ENCODE measurements at places on chromosomes 3 and 15.

- no peak for DNase-seq
Measured at GRCh38 chr3:57391767-57392166, 99.3 kb upstream of the ASB14 start.

GRCh38 chr15:77650265-77650664, 17.6 kb upstream of the LINGO1 start:
- no peak for DNase-seq

DNA sequence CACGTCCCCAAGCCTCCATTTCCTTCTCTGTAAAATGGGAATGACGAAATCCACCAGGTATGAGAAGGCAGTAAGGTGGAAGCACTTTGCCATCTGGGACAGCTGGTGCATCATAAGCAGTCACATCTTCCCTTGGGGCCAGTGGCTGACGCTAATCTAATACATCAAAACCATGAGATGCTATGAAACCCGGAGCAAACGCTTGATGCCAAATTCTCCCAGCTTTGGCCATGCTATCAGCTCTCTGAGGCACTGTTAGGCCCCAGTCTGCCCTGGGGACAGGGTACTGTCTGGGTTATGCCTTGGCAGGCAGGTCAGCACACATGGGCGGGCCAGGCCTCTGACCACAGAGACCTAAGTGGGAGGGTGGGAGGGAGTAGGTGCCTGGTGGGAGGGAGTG, 66.1 kb downstream of the ADAMTS17 start:
- DNase-seq: no peak

DNA sequence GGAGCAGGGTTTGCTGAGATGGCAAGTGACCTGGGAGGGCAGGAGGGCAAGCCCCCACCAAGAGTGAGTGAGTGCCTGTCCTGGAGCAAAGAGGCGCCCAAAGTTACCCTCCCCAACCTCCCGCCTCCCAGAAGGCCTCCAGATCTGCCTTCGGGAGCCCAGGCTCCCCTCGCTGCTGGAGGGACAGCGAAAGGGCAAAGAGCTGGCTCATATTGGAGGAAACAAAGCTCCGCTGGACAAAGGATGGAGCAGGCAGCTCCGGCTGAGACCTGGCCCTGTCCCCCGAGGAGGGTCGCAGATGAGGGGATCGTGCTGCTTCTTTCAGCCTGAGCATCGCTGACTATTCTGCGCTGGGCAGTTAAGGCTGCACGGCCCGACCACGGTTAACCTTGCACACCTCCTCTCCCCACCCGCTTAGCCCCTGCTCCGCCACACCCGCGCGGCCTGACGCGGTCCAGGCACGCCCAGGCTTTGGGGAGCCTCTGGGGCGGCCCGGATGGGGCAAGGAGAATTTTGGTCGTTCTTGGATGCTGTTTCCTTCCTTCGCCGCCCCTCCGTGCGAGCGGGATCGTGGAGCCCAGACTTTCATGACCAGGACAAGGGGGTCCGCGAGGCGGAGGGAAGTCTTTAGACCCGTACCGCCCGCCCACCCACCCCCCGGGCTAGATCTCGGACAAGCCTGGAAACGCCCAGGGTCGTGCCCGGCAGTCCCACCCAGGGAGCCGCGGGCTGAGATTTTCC, 651 bp downstream of the PLCD1 start:
- DNase-seq: no peak

- DNase-seq: no peak
Measured at GRCh38 chr3:78427303-78427702, 1340.5 kb downstream of the ROBO1 start.

DNA sequence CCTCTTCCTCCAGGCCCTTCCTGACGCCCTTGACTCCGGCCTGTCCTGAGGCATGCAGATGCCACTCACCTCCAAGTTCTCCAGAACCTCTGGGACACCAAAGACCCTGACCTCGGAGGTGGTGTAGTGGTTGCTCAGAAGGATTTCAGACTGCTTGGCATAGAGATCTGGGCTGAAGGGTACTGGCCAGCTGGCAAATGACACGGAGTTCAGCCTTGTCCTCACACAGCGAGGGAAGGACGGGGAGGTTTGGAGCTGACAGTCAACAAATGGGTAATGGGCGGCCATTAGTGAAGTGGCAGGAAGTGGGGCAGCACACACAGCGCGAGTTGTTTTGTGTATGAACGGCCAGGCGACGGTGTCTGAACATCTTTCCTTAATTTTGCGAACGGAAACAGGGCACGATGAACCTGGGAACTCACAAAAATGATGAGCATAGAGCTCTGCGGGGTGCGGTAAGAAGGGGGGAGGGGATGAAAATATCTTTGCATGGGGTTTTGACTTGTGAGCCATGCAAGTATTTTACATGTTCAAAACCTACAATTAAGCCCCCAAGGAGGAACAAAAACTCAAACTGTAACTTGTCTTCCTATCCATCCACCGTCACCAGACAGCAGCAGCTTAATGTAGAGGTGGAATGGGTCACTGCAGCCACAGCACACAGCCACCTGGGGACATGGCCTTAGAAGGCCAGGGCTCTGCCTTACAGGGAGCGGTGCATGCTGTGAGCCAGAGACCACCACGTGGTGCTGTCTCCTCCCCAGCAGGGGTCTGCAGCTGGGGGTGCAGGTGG, 43.6 kb upstream of the RPL32 start:
- no peak for DNase-seq

DNA sequence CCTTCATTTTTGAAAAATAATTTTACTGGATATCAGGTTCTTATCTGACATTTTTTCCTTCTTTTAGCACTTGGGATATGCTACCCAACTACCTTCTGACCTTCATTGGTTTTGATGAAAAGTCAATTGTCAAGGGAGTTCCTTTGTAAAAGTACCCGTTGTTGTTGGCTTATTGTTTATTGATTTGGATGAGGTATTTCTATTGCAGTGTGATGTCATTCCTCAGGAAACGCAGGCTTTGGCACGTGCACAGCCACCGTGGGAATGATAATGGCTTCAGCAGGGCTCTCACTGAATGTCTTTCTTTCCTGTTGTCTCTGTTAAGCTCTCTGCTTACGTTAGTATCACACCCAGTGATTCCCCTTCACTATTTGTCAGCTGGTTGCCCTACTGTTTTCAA, 944.6 kb downstream of the CADM2 start:
- no peak for DNase-seq

DNA sequence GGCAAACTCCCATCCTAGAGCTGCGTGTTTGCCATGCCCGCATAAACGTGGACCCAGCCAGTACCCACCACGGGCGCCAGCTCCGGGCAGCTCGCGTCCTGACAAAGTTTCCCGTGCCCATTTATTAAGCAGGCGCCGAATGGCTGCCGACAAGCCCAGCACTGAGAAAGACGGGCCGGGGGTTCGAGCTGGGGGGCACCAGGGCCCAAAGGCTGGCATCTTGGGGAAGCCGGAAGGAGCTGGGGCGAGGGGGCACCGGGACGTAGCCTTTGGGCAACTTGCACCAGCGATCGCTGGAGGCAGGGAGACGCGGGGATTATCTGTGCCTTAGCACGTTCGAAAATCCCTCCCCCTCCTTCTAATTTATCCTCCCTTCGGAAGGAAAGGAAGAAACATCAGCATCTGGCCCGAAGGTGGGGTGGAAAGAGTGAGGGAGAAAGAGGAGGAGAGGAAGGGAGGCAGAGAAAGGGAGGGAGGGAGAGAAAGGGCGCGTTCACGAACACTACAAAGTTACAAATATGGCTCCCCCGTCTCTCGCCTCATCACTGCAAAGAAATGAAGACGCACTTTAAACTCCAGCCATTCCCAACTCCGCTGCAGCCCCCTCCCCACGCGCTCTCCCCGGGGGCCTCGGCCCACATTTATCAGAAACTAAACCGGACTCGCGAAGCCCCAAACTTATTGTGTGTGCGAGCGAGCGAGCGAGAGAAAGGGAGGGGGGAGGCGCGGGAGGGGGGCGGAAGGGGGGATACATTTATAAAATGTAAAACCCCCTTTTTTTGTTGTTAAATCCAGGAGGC, 1.0 kb downstream of the ANP32A start:
- DNase-seq: peak; percentile 83

GRCh38 chr3:81339040-81339845, 422.2 kb downstream of the GBE1 start:
- DNase-seq: no peak
